ENCODE measurements at places on chromosomes 2 and 18.

DNA sequence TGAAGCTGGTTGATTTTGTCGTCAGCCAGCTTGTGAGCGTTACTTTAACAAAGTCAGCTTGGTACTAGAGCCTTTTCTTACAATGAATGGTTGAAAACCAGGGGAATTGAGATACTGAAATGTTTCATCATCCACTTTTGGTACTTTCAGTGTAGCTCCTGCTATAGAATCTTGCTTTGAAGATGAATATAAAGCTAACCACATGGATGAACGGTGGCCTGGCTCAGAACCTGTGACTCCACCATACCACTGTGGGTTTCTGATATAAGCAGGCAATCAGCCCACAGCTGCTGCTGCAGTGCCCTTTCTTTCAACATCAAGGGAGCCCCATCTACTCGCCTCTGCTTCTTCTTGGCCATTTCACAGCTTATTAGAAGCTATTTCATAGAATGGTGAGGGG lies 53.2 kb upstream of the GPR45 start:
- no peak for DNase-seq

GRCh38 chr2:160918906-160919503 lies 241.2 kb upstream of the TANK start:
- DNase-seq, result peak; percentile 45

DNA sequence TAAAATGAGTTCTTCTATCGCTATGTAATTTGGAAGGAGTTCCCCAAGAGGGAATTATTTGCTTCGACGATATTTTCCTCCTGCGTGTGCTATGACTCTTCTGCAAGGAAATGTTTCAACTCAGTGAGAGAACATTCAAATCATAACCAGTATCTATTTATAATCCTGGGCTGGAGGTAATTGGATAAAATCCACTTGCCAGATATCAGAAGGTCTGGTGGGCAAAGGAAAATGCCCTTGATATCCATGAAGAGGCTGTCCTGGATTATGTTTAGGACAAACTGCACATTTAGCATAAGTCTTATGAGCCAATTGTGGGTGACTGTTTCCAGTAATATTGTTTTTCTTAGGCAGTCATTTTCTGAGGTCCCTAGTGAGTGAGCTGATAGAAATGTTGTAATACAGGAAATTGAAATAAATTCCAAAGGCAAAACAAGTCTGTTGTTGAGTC lies 17.7 kb downstream of the RPIA start:
- no peak for DNase-seq

DNA sequence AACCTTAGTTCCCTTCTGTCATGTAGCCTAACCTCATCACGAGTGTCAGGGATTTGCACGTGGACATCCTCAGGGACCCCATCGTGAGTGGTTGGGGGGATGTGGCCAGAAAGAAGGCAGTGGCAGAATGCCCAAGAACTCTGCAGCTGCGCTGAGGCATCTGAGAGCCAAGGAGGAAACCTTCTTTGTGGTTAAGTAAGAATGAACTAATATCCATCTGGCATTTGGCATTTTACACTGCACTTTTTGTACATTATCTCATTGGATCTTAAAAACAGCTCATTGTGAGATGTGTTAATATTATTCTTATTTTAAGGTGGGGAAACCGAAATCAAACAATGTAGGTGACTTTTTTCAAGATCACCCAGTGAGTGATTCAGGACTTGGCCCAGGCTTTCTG lies 32.6 kb upstream of the APCDD1 start:
- no peak for DNase-seq

DNA sequence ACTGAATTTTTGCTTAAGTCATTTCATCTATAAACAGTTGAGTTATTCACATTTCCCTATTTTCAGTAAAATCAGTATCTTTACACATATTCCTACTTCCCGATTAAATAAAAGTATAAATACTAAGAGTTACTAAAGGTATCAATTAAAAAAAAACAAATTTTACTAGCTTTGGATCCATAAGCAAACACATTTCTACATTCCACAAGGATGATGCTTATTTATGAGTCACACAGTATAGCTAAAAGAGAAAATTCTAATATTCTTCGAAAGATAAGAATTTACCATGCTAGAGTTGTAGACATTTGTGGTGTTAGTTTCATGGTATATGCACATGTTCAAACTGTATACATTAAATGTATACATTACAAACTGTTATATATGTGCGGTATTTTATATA lies 23.7 kb downstream of the PGAP1 start:
- DNase-seq, result no peak

DNA sequence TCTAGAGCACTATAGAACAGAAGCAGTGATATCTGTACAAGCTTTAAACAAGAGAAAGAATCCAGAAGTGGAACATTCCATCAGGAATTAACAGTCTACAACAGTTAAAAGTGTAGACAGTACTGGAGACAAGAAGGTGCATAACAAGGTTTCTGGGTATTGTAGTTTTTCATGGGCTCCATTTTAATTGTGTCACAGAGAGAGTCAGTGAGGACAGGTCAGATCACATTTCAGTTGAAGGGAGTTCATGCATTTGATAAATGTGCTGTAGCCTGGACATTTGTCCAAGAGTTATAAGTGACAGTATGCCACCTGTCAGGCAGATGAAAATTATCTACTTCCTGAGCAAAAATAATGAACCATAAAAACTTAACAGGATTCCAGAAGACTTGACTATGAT lies 328.6 kb downstream of the CNTNAP5 start:
- DNase-seq, result no peak

DNA sequence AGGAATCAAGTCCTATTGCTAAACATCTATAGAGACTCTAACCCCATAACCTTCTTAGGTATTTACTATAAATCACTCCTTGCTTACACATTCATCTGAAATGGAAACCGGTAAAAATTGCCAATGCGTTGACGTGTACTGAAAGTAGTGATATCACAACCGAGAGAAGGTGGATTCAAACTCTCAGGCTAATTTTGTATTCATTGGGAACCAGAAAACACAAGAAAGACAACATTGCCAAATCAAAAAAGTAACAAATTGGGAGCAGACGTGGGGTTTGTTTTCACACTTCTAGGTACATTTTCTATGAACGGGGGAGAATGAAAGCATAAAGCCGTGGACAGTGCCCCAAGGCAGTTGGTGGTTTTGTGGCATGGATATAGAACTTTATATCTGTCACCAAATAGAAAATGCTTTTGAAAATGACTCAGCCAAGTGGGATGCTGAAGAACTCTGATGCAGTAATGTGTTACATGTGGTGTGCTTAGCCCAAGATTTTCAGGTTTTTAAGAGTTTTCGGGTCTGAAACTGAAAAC lies 155.1 kb upstream of the RASGRP3 start:
- no peak for DNase-seq

- no peak for DNase-seq
Observed at GRCh38 chr2:73859721-73860586, 31.2 kb downstream of the STAMBP start.

- no peak for DNase-seq
Observed at GRCh38 chr18:58315739-58316215, 271.8 kb downstream of the NEDD4L start.

- no peak for DNase-seq
Observed at GRCh38 chr2:36785179-36785795, 88.8 kb downstream of the VIT start.

Measured in tibial artery (tissue), 4 donors.